ENCODE measurements at places on chromosomes 7 and 10.

DNA sequence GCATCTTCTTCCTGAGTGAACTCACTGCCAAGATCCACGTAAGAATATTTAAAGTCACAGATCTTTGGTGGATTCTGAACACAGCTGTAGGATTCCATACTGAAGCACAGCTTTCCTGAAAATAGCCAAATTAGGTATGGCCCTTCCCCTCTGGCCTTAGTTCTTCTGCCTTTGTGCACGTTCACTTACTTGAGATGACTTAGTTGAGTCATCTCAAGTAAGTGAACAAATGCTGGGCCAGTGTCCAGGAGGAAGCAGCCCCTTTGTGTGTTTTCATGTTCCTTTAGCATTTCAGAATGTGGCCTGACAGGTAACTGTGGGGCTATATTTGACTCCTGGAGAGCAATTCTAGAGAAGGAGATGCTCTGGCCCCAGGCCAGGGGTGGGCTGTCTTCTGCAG, 51.5 kb downstream of the CCNY start:
- DNase-seq, result no peak

DNA sequence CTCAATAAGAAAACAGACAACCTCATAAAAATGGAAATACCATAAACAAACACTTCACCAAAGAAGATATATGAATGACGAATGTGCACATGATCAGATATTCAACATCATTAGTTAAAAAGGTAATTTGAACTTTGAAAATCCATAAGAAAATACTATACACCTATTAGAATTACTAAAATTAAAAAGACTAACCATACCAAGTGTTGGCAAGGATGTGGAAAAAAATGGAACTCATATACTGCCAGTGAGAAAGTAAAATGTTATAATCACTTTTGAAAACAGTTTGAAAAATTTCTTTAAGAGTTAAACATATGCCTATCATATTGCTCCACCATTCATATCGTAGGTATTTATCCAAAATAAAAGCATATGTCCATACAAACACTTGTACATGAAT, 37.1 kb downstream of the EBLN1 start:
- DNase-seq, result no peak

DNA sequence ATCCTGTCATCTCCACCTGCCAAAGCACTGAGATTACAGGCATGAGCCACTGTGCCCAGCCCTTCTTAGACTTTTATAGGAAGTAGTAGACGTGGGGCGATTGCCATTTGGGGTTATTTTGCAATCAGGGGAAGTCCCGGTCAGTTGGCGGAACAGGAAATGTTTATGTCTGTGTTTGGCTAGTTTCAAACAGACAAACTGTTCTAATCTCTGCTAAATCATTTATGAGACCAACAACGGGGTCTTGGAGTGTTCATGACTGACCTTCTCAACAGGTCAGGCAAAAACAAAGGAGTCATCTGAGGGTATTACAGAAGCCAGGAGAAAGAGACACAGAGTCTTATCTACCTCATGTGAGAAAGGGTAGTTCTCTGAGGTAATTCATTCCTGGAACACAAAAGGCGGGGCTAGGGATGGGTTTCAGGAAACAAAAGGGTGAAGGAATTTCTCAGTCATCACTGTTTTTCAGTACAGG, 6.6 kb upstream of the TPK1 start:
- DNase-seq, result no peak

GRCh38 chr7:129010075-129010474, 44.8 kb downstream of the TNPO3 start:
- DNase-seq, result no peak

DNA sequence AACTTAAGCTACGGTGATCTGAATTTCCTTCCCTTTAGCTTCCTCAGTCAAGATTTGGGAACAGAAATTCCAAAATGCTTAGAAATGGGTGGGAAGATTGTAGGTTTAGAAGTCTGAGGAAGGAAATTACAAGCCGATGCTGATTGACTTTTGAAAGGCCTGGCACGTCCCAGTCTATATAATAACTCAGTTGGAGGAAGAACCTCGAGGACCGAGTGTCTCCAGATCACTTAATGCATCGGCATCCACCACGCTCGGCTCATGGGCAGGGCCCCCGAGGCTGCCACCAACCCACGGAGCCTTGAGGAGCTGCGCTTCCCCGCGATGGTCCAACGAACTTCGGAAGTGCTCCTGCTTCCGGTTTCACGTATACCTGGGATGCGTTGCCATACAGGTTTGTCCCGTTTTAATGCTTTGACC, 10.4 kb upstream of the SP8 start:
- no peak for DNase-seq

- DNase-seq, result no peak
Observed at GRCh38 chr7:26305090-26305868, 13.6 kb downstream of the SNX10 start.

- no peak for DNase-seq
Observed at GRCh38 chr10:110218632-110219031, 11.2 kb downstream of the MXI1 start.

DNA sequence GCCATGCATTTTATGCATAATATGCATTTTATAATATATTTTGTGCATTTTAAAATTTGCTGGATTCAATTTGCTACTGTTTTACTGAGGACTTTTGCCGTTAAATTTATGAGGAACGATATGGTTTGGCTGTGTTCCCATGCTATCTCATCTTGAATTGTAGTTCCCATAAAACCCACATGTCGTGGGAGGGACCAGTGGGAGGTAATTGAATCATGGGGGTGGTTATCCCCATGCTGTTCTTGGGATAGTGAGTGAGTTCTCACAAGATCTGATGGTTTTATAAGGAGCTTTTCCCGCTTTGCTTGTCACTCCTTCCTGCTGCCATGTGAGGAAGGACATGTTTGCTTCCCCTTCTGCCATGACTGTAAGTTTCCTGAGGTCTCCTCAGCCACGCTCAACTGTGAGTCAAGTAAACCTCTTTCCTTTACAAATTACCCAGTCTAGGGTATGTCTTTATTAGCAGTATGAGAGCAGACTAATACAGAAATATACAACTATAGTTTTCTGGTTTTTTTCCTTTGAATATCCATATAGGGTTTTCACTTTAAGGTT, 201.4 kb upstream of the SH2B2 start:
- no peak for DNase-seq

DNA sequence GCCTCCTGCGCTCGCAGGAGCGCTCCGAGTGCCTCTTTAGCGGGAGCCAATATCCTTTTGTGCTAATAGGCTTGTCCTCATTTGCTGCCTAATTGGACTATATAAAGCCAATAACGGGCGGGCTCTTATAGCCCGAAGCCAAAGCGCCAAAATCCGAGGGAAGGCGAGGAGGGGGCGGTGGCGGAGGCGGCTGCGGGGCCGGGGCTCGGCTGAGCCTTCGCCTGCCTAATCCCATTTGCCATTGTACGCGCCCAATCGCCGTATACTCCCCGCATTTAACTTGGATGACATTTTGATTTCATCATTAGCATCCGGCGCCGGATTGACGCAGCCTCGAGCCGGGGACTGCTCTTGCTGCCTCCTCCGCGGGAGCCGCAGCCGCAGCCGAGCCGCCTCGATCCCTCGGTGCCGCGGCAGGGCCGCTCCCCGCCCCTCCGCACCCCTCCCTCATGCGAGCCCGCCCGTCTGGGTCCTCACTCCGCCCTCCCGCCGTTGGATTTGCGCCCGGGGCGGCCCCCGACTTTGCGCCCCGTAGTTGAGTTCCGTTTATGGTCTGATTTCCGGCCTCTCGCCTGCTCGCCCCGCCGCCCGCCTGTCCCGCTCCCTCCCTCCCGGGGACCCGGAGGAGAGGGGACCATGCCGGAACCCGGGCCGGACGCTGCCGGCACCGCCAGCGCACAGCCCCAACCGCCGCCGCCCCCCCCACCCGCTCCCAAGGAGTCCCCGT, at the start of gene HMX3:
TSS of gene HMX3 (plus strand) at position 556 of the 727 bp plus-strand sequence. CDS start at position 637, 81 bp downstream.
- DNase-seq, result no peak

DNA sequence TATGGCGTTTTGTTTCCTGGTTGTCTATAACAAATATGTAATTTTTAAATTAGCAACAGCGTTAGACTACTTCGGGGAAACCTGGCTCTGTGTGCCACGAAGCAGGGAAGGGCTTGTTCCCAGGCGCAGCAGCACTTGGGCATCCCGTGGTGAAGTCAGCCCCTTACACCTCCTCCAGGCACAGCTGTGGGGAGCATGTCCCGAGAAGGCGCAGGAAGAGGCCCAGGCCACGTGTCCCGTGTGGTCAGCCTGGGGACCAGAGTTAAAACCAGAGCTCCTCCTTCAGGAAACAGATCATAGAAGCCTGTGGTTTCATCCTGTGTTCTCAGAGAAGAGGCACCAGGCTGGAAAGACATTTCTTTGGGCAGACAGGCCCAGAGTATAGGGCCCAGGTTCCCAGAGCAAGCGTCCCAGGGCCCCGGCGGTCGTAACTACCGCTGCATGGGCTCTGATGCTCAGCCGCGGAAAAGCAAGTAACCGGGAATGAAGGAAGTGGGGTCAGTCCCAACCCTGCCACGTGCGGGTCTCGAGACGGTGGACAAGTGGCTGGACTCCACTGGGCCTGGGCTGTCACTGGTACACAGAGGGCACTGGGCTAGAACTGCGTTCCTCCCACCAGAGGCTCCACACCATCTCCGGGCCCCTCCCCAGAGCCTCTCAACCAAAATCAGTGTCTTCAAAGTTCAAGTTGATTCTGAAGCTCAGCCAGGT, 7.1 kb downstream of the NUDT1 start:
- no peak for DNase-seq

GRCh38 chr10:57917019-57917418, 350.7 kb downstream of the IPMK start:
- DNase-seq, result no peak

- DNase-seq, result no peak
Observed at GRCh38 chr7:146262527-146262926, 145.9 kb downstream of the CNTNAP2 start.

DNA sequence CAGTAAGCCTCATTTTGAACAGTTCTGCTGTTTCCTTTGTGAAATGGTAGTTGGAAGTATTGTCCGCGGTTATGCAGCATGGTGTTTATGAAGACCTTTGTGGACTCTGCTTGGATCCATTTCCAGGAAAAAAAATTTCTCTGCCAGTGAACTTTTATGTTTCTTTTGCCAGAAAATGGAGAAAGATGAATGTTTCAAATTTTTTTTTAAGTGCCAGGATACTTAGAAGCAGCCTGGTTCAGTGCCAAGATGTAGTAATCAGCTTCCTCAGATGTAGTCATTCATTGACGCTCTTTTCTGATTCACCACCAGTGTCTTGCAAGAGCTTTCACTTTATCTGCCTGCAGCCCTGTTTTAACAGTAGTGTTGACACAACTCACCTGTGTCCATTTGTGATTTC, 258.2 kb downstream of the SDK1 start:
- DNase-seq, result no peak

DNA sequence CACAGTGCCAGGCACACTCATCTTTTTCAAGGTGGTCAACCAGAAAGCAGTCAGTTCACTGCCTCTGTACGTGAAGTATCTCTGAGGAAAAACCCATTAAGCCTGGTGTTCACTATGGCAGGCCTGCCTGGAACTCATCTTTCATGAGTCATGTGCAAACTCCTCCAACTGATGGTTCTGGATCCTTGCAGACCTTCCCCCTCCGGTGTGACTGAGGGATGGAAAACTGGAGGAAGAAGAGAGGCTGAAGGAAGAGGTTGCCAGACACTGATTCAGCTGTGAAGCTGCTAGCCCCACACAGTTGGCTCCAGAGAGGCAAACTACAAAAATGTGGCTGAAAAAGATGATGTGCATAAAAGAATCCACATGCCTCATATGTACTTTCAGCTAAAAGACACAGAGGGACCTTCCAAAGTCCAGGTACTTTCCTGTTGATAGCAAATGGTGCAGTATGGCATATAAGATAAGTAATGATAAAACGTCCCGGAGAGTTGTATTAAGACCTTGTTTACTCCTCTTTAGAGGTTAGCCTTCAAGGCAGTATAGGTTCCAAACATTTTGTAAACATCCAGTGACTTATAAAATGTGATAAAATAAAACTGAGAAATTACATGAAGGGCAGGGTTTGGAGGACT, 2.7 kb downstream of the CYP3A5 start:
- no peak for DNase-seq

DNA sequence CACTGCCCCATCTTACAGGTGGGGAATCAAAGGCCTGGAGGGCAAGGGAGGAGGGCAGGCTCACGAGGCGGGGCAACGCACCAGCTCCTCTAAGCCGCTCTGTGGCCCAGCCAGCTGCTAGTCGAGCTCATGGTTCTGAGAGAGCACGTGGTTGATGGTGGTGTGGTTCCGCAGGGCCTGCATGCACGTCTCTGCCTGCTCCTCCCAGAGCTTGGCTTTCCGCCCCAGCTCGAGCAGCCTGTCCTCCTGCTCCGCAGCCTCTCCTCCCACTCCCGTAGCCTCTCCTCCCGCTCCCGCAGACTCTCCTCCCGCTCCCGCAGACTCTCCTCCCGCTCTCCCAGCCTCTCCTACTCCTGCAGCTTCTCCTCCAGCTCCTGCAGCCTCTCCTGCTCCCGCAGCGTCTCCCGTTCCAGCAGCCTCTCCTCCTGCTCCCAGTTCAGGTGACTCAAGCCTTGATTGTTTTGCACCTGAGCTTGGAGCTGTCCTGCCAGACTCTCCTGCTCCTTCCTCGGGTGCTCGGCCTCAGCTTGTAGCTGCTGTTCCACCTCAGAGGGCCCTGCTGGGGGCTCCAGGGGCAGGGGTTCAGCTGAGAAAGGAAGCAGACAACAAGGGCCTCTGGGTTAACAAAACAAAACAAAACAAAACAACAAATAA, 19.1 kb upstream of the MTPAP start:
- peak; percentile 86 for DNase-seq

DNA sequence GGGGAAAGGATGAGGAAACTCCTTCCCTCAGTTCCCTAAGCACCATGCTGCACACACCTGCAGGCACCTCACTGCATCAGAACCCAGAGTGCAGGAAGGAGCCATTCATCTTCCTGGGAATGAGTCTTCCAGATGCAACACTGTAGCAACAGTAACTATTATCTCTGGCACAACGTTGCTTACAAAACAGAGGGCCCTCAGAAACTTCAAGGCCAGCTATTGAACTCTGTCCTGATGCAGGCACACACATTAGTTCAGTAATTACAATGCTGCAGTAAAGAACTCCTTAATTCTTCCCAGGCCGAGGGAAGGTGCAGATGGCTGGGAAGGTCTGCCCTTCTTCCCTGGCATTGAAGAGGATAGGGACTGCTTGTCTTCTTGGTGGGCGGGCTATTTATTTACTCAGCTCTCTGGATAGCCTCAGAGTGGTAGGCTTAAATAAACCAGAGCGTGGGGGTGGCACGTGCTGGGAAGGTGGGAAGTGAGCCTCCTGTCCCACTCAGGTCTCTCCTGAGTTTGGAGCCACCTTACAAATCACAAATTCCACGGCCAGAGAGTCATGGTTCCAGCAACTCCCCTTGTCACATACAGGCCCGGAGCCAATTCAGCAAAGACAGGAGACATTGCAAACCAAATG, 125.1 kb upstream of the JCAD start:
- no peak for DNase-seq

Measured in posterior cingulate gyrus (tissue), 11 donors.